ENCODE measurements at places on chromosomes 13 and 19.
A peak's percentile ranks its signal among the peaks of the same experiment; 100 is the strongest.

DNA sequence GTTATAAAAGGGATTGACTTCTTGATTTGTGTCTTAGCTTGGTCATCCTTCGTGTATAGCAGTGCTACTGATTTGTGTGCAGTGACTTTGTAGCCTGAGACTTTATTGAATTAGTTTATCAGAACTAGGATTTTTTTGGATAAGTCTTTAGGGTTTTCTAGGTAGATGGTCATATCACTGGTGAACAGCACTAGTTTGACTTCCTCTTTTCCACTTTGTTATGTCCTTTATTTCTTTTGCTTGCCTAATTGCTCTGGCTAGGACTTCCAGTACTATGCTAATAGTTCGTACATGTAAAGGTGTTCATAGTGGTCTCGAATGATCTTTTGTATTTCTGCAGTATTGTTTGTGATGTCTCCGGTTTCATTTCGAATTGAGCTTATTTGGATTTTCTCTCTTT, 145.4 kb downstream of the DNAJC3 start:
- no peak for DNase-seq

DNA sequence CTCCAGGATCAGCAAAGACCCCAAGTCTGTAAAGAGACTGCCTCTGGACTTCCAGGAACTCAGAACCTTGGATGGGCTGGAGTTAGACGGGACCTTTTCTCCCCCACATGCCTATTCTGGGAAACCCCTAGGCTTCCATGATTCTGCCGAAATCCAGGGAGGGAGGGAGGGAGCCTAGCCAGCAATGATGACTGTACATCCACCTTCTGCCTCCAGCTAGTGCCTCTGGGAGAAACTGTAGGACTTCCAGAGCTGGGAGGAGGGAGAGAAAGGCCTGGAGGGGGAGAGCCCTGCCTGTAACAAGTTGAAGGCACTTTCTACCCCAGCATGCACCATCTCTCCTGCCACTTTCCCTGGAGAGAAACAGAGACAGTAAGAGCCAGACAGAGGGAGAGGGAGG, 6.0 kb upstream of the HAS1 start:
- no peak for DNase-seq

- peak; percentile 18 for DNase-seq
These were observed at the start of gene PRKCG for GRCh38 chr19:53881482-53882390. TSS of gene PRKCG (plus strand) at chr19:53882197. CDS start at chr19:53882495, 298 bp downstream.

DNA sequence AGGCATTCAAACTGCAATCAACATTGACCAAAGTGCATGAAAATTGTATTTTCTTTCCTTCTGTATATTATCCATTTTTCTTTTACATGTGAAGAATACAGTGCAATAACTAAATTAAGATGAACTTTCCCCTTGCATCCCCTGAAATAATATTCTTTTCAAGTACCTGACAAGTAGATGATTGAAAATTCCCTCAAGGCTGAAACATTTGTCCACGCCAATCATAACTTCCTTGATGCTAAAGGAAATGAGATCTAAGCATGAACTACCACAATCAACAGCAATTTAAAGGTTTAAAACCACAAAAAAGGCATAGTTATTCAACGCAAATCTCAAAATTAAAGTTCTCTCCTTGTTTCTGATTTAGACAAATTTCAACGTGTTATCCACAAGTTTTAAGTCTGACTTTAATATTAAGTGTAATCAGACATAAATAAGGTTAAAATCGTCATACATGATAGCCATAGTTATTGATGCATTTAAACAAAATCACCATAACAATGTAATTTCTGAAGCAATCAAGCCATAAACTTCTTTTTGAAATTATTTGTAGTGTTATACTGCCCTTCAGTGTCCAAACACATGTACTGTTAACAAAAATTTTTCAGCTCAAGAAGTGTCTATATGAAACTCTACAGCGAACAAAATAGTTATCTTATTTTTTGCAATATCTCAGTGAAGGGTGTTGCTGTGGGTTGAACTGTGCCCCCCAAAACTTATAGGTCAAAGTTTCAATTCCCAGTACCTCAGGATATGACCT, 169.5 kb downstream of the DCLK1 start:
- DNase-seq: no peak

DNA sequence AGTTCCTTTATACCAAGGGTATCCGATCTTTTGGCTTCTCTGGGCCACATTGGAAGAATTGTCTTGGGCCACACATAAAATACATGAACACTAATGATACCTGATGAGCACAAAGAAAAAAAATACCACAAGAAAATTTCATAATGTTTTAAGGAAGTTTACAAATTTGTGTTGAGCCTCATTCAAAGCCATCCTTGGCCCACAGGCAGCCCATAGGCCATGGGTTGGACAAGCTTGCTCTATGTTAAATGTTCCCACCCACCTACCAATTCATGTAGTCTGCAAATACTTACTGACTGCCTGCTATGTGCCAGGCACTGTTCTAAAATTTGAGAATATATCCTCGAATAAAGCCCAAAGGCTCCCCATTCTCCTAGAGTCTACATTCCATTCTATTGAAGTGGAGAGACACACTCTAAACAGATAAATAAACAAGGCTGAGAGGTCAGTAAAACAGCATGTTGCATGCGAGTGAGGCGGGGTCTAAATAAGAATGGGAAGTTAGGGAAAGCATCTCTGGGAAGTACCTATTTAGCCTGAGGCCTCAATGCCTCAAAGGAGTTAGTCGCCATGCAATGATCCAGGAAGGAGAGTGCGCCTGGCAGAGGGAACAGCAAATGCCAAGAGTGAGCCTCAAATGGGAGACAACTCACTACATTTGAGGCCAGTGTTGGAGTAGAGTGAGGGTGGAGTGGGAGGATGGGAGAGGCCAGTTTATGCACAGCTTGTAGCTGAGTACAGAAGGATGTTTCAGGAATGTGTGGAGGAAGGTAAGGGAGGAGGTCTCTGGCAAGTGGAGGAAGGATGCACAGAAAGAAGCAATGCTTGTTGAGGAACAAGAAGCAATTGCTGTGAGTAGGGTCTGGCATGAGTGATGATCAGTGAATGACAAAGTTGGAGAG, 52.5 kb upstream of the CLDN10 start:
- no peak for DNase-seq

DNA sequence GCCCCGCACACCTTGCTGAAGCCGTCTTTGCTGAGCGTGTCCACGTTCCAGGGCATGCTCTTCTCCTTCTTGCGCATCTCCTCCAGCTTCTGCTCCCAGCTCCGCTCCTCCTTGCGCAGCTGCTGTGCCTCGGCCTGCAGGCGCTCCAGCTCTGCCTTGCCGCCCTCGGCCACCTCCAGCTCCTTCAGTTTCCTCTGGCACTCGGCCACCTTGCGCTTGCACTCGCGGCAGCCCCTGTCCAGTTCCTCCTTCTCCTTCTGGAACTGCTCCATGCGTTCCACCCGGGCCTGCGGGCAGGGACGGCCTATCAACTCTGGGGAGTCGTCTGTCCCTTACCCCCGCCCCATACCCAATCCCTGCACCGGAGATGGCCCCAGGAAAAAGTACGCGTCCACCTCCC, 7.4 kb downstream of the CDC37 start:
- DNase-seq: no peak

GRCh38 chr19:8398311-8398771, 8.2 kb downstream of the RAB11B start:
- no peak for DNase-seq

- DNase-seq: no peak
These were observed 20.7 kb downstream of the MIPEP start for GRCh38 chr13:23868521-23868920.

- DNase-seq: peak; percentile 48
These were observed 4.9 kb downstream of the ZAR1L start for GRCh38 chr13:32310134-32310706.

GRCh38 chr13:40996426-40997092, 22.6 kb downstream of the ELF1 start:
- DNase-seq: peak; percentile 49

GRCh38 chr19:44745341-44745831, 3.1 kb upstream of the BCL3 start:
- no peak for DNase-seq

GRCh38 chr13:94160875-94161274, 318.6 kb downstream of the DCT start:
- DNase-seq: no peak

GRCh38 chr13:73140801-73141200, 82.0 kb downstream of the KLF5 start:
- no peak for DNase-seq

DNA sequence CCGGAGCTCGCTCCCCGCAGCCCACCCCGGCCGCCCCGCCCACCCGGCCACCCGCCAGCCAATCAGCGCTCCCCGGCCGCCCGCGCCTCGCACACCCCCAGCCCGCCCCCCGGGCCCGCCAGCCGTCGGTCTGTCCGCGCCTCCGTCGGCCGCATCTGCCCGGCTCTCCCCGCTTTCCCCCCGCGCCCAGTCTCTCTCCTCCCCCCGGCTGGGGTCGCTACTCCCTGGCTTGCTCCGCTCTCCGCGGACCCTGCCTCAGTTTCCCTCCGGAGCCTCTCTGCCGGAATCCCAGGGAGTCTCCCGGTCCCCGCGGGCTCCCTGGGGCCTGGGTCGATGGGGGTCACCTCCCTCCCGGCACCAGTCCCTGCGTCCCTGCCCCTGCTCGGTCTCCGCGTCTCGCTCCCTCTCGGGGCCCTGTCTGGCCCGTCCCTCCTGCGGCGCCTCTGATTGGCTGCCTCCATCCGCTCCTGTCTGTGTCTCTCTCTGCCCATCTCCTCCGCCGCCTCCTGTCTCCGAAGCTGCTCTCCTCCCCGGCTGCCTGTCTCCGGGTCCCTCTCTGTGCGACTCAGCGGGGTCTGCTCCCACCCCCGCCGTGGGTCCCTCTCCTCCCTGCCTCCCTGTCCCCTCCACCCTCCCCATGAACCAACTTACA, 484 bp downstream of the IL11 start:
- no peak for DNase-seq

GRCh38 chr19:51097166-51097738, 11.0 kb downstream of the CTU1 start:
- peak; percentile 9 for DNase-seq

GRCh38 chr19:35559281-35559659, 4.2 kb downstream of the ATP4A start:
- DNase-seq: peak; percentile 15

- no peak for DNase-seq
These were observed 167.0 kb upstream of the ZNF507 start for GRCh38 chr19:32178401-32178800.

- no peak for DNase-seq
These were observed 1.1 kb upstream of the TTYH1 start for GRCh38 chr19:54414156-54414555.

DNA sequence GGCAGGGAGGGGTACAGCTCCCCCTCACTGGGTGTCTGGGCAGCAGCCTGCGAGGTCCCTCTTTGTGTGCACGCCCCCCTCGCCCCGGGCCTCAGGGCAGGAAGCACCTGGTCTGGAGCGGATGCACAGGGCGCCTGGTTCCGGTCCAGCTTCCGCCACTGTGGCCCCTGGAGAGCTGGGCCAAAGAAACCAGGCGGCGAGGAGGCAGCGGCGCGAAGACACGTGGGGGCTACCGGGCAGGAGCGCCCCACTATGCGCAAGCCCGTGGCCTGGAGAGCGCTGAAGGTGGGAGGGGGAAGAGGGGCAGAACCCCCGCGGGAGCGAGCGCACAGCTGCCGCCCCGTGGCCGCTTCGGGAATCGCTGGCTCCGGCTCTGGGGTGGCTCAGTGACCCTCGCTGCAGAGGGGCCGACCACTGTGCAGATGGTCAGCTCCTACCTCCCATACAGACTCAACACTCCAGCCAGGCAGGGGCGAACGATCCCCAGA, 1.7 kb upstream of the LYL1 start:
- peak; percentile 99 for DNase-seq

DNA sequence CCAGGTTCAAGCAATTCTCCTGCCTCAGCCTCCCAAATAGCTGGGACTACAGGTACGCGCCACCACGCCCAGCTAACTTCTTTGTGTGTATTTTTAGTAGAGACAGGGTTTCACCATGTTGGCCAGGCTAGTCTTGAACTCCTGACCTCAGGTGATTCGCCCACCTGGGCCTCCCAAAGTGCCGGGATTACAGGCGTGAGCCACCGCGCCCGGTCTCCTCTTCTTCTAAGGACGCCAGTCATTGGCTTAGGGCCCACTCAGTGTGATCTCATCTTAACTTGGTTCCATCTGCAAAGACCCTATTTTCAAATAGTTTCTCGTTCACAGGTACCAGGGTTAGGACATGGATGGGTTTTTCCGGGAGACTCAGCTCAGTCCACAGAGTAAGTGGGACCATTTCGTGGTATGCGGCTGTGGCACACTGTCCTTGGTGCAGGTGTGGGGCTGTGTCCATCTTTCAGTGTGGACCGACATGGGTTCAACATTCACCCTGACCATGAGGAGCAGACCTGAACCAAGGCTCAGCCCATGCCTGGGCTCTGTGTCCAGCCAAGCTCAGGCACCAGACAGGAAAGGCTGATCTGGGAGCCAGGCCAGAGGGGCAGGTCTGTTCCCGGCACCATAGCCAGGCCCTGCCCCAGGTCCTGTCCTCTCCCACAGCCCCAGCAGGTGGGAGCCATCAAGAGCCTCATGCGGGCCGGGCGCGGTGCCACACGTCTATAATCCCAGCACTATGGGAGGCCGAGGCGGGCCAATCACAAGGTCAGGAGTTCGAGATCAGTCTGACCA, 2.8 kb upstream of the MKNK2 start:
- no peak for DNase-seq

- no peak for DNase-seq
These were observed 612.4 kb downstream of the PCDH9 start for GRCh38 chr13:66617786-66618185.
